Stimulated activated CD4-positive, alpha-beta T cell treated with anti-CD3 and anti-CD28 coated beads, Interleukin-15, amount 100 ng/mL, for 1 hour (primary cell): ENCODE measurements at places on chromosomes 7 and 10.

- no peak for DNase-seq
These were observed 19.1 kb downstream of the CEP41 start for GRCh38 chr7:130421684-130422083.

DNA sequence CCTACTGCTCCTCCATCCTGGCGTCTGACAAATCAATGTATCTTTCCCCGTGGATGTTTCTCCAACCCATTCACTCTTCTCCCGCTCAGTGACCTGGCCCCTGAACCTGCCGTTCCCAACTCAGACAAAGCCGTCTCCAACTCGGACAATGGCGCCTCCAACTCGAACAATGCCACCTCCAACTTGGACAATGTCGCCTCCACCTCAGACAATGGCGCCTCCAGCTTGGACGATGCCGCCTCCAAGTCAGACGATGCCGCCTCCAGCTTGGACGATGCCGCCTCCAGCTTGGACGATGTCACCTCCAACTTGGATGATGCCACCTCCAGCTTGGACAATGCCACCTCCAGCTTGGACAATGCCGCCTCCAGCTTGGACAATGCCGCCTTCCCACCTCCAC, 608.6 kb downstream of the DNAJB6 start:
- DNase-seq: no peak

DNA sequence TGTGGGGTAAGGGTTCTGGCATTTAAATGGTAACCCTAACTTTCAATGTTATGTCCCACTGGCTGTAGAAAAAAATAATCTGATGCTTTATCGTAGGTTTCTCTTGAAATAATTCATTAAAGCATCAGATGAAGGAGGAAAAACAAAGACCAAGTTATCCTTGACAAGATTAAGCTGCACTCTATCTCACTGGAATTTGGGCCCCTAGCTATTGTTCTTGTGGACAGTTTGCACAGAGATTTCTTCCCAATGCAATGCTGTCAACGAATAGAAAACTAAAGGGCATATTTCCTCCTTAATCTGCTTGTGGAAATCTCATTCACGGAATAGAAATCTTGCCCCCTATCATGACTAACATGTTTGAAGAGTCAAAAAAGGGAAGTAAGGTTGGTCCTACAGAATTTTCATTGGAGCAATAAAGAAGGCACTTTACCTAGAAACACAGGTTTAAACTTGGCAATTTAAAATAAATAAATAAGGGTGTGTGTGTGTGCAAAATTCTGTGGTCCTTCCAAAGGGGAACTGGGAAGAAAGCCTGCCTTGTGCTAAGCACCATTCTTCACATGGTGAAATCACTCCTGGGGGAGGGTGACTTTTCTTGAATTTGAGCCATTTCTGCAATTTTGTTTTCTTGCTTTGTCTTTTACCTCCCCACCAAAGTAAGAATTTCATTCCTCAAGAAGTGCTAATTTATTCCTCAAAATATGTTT, 242.8 kb downstream of the GLI3 start:
- no peak for DNase-seq

DNA sequence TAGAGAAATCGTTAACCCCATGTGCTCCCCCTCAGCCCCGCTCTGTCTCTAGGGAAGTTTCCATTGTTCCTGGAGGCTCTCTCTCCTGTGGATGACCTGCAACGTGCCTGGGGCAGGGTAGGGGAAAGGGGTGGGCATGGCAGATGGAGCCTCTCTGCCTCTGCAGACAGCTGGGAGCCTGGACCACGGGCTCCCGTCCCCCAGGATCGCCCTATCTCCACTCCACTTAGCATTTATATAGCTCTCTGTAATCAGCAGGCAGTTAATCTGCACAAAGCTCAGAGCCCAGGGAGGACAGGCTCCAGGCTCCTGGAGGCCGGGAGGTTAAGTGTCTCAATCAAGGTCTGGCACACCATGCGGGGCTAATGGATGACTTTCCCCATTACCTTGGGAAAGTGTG, 369.7 kb downstream of the PLXNA4 start:
- DNase-seq: no peak

DNA sequence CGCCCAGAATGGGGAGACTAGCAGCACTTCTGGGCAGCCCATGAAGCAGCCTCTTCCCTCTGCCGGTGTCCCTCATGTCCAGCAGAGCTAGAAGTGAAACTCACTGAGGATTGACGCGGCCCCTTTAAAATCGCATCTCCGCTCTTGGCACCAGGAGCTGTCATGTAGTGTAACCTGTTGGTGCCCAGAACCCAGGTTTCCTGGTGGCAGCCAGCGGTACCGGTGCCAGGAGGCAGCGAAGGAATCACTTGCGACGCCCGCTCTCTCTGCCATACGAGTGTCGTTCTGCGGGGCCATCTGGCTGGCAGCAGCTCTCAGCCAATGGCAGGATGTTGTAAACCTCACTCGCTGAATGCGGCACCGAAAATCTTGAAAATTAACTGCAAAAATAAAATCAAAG, 82.7 kb downstream of the CUX1 start:
- no peak for DNase-seq

- no peak for DNase-seq
These were observed 404.3 kb upstream of the NPVF start for GRCh38 chr7:25632616-25633015.

DNA sequence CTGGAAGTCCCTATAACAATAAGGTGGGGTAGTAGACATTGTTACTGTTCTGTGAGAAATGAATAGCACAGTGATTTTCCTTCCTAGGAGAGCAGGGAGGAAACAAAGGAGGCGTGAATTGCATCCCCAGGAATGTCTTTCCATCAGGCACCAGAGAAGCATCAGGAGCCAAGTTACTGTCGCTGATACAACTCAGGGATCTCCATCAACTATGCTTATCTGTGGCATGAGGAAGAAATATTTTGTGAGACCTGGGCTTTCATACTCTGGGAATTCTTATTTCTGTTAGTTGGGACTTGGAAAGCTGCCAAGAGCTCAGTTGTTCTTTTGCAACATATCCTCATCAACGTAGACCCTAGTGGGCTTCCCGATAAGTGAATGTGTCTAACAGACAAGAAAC, 622.3 kb downstream of the SUGCT start:
- DNase-seq: no peak
